ENCODE measurements at places on chromosomes 7 and 10. TPM values are rescaled to one million over a fixed set of nuclear protein-coding genes. Genes with fewer than 3 reads are reported as not detected.

DNA sequence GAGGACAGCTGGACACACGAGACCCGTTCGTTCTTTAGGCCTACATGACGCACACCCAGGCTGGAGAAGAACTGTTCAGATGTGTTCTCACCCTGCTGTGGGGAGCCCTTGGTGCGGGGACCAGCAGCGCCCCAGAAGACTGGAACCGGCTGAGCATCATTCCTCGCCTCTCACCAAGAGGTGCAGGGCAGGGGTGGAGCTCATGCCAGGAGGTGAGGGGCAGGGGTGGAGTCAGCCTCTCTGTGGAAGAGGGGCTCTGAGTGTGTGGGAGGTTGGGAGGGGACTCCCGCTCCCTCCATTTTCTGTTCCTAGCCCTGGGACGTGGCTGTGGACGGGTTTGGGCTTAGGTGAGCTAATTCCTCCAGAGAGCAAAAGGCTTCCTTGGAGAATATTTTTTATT lies 66.0 kb upstream of the SHH start:
- no peak overlapping the region for H3K27ac ChIP-seq
- no peaks in the 10 kb centered on the region for H3K4me1 ChIP-seq
- H3K4me3 ChIP-seq, result no peak overlapping the region
- no peak for DNase-seq
- H3K36me3 ChIP-seq, result no peaks in the 10 kb centered on the region
- no peaks in the 10 kb centered on the region for H3K27me3 ChIP-seq

DNA sequence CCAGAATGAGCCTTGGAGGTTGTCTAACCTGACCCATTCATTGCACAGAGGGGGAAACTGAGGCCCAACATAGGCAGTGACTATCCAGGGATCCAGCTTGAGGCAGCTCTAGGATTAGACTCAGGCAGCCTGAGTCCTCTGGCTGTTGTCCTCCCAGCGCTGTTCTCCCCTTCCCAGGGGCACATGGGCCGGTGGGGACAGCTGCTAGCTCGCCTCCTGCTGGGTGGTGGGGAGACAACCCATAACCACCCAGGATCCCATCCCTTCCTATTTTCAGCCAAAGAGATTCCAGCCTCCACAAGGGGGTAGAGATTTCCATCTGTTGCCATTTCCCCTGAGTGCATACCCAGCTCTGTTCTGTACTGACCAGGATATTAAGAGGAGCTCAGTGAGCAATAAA lies 145.1 kb upstream of the GPR26 start:
- no peaks in the 10 kb centered on the region for H3K27me3 ChIP-seq
- H3K4me3 ChIP-seq, result no peak overlapping the region
- H3K27ac ChIP-seq, result no peak overlapping the region
- H3K36me3 ChIP-seq, result no peaks in the 10 kb centered on the region
- H3K4me1 ChIP-seq, result peaks cover 9% of the 10 kb centered on the region
- DNase-seq, result no peak

GRCh38 chr7:83271212-83272099 lies 108.8 kb upstream of the PCLO start:
- no peak overlapping the region for H3K27ac ChIP-seq
- H3K36me3 ChIP-seq, result no peaks in the 10 kb centered on the region
- H3K4me3 ChIP-seq, result no peak overlapping the region
- no peaks in the 10 kb centered on the region for H3K4me1 ChIP-seq
- no peak for DNase-seq
- H3K27me3 ChIP-seq, result no peaks in the 10 kb centered on the region

DNA sequence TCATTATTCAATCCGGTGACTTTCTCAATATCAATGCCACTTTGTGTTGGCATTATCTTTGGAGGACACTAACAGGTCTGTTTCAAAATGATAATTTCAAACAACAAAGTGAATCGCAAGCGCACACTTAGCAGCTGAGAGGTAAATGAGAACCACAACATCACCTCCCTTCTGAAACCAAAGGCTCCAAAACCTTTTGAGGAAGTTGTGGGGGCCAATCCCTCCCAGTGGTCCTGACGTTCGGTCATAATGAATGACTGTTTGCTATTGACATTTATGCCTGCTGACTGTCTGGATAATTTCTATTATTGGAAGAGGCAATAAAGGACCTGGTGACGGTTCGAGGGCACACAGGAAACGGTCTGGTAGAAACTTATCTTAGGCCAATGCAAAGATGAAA lies 1.8 kb downstream of the ADARB2 start:
- H3K27me3 ChIP-seq, result no peaks in the 10 kb centered on the region
- peak overlapping the region; percentile 9 for H3K27ac ChIP-seq
- no peak for DNase-seq
- H3K36me3 ChIP-seq, result no peaks in the 10 kb centered on the region

DNA sequence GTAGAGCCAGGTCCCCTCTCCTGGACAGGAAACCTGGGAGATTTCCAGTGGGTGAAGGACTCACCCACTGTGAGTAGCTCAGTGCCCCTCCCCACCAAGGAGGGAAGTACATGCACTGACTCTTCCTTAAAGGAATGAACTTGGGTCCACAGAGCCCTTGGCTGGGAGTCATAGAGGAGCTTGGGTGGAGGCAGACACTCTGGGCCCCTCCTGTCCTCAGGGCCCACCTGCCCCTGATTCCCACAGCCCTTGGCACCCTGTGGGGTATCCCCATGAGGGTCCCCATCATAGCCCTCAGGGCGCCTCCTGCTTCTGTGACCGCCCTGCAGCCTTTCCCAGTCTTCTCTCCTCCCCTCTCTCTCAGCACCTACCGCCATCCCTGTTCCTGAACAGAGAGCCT lies 3.7 kb downstream of the EN2 start:
- H3K4me1 ChIP-seq, result no peaks in the 10 kb centered on the region
- H3K4me3 ChIP-seq, result no peak overlapping the region
- H3K27ac ChIP-seq, result no peak overlapping the region

DNA sequence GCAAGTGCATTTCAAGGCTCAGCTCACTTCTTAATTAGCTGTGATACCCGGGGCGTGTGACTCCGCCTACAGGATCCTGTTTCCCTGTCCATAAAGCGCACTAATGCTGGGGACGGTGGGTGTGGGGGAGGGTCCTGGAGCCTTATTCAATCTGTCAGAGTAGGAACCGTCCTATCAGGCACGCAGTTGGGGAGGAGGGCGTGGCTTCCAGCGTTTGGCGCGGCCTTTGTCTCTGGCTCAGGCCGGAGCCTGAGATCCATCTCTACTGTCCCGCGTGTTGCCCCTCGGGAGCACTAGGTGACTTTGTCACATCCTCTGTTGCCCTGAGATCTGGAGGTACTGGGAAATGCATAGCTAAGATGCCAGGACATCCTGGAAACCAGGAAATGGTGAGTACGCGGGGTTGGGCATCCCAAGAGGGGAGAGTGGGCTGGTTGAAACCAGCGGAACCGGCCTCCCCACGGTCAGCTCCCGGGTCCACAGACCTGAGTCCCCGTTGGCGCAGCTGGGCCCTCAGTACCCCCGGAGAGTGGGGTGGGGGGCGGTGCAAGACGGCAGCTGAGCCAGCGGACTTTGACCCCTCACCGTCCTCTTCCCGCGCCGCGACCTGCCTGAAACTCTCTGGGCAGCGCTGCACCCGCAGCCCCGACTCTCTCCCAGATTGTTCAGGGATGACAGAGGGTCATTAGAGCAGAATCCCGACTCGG lies 104.4 kb upstream of the ZNF92 start:
- no peaks in the 10 kb centered on the region for H3K4me1 ChIP-seq
- peak overlapping the region; percentile 61 for H3K27ac ChIP-seq

CALCR gene
- not detected for polyA plus RNA-seq

GRCh38 chr7:49150486-49150885 lies 226.1 kb downstream of the CDC14C start:
- H3K36me3 ChIP-seq, result no peaks in the 10 kb centered on the region
- no peak for DNase-seq
- H3K4me3 ChIP-seq, result no peak overlapping the region
- no peaks in the 10 kb centered on the region for H3K4me1 ChIP-seq
- no peaks in the 10 kb centered on the region for H3K27me3 ChIP-seq

GRCh38 chr7:2022737-2023250 lies 210.0 kb downstream of the MAD1L1 start:
- H3K27ac ChIP-seq, result no peak overlapping the region
- no peak for DNase-seq

DNA sequence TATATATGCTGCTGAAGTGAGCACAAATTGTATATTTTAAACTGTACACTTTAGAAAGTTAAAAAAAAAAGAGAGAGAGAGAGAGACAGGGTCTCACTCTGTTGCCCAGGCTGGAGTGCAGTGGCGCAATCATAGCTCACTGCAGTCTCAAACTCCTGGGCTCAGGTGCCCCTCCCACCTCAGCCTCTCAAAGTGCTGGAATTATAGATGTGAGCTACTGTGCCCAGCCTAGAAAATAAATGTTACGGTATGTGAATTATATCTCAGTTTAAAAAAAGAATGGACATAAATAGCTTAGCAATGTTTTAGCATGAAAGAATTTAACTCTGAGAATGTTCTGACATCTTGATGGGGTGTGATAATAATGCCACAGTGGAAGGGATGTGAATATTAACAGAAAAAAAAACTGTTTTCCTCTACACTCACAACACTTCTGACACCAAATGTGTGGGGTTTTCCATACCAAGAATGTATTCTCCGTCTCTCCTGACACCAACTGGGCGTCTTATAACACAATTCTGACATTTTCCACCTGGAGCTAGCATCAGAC lies 162.1 kb downstream of the PLCE1 start:
- H3K4me1 ChIP-seq, result no peaks in the 10 kb centered on the region
- no peaks in the 10 kb centered on the region for H3K36me3 ChIP-seq
- no peaks in the 10 kb centered on the region for H3K27me3 ChIP-seq
- H3K27ac ChIP-seq, result no peak overlapping the region

FAM25G gene
- not detected for polyA plus RNA-seq

GRCh38 chr7:12570168-12570533 lies 369 bp upstream of the SCIN start:
- H3K4me3 ChIP-seq, result peak overlapping the region; percentile 50
- DNase-seq, result no peak
- no peaks in the 10 kb centered on the region for H3K36me3 ChIP-seq
- H3K27me3 ChIP-seq, result peaks cover 3% of the 10 kb centered on the region
- H3K27ac ChIP-seq, result no peak overlapping the region

NKX2-3 gene
- not detected for polyA plus RNA-seq

Data from GM12878 (cell line).